Activated CD8-positive, alpha-beta memory T cell treated with anti-CD3 and anti-CD28 coated beads for 48 hours (primary cell): ENCODE measurements at places on chromosomes 3 and 15.

DNA sequence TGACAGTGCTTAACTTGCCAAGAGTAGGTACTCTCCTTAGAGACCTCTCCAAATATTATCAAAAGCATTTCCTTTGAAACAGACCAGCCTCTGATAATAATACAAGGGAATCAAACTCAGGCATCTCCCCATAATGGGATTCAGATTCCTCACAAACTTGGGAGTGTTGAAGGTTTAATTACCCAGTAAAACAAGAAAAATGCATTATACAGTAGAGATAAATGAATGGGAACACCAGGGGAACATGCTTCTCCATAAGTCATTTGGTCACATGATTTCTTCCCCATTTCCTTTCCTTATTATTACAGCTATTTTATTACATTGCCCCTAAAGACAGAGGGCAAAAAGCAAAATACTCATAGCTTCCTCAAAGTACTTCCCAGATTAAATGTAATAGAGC lies 325.0 kb upstream of the CDIN1 start:
- no peak for DNase-seq

DNA sequence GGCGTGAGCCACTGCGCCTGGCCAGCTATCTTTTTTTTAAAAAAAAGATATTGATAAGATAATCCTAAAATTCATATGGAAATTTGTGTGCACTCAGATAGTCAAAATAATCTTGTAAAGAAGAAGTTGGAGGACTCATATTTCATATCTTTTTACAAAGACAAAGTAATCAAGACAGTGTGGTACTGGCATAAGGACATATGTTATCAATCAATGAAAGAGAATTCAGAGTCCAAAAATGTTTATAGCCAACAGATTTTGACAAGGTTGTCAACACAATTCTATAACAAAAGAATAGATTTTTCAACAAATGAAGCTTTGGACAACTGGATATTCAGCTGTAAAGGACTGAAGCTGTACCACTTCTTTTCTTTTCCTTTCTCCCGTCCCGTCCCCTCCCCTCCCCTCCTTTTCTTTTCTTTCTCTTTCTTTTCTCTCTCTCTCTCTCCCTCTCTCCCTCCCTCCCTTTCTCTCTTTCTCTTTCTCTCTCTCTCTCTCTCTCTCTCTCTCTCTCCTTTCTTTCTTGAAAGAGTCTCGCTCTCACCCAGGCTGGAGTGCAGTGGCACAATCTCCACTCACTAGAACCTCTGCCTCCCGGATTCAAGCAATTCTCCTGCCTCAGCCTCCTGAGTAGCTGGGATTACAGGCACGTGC lies 126.8 kb downstream of the GSK3B start:
- DNase-seq: no peak

- DNase-seq: no peak
Measured at GRCh38 chr3:116808725-116809124, 99.1 kb downstream of the TUSC7 start.

- no peak for DNase-seq
Measured at GRCh38 chr15:98874773-98875172, 132.8 kb downstream of the PGPEP1L start.

GRCh38 chr3:135040321-135041240 lies 245.5 kb downstream of the EPHB1 start:
- no peak for DNase-seq

- DNase-seq: no peak
Measured at GRCh38 chr15:40985541-40986330, 32.5 kb downstream of the CHAC1 start.

GRCh38 chr15:88509964-88510363 lies 36.5 kb downstream of the DET1 start:
- DNase-seq: no peak

DNA sequence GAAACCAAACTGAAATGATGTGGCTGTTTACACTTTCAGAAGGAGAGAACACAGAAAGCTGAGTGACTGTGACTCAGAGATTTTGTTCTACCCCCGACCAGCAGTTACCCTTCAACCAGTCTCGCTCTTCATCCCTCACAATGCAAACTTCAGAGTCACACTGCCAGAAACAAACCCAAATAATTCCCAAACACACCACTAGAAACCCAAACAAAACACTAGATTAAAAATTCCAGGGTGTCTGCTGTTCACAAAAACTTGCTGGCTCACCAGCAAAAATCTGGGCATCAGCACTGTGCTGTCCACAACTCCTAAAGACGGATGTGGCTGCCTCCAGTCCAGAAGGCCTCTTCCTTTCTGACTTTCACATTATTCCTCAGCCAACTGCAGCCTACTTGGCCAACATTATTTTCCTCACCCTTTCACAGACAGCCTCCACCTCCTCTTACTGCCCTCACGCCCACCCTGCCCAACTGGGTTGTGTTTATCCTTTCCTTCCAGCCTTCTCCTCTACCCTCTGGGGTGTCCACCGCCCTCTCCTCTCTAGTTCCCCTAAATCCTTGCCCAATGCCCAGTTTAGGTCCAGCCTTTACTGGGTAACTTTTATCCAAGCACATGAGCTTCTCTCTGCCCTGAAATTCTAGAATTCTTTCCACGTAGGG lies 71.4 kb downstream of the MECOM start:
- DNase-seq: no peak

DNA sequence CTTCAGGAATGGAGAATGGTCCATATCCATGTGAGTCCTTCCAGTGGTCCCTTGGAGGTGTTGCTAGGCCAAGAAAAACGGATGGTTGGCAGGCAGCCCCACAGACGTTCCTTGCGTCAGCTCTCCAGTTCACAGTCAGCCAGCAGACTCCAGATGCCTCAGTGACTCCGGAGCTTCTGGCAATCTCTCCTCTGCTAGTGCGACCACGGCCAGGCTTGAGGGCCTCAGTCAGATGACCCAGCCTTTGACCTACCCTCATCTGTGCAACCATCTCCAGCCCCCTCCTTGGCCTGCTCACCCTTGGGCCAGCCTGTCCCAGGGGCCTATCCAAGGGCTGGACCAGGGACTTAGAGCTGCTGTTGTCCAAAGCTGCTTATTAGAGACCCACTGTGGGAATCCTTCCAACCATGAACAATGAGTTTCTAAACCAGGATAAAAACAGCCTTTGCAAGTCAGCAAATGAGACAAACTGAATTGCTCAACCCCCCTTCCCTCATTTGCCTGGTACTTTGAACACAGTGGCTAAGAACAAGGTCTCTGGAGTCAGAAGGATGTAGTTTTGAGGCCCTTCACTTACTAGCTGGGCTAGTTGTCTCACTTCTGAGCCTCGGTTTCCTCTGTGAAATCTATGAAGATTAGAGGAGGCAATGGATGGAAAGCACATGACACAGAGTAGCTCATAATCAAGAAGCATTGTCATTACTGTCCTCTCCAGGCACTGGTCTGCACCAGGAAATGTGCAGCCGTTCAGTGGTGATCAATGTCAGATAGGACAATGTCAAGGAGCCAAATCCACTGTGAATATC lies 44.8 kb downstream of the ANP32A start:
- DNase-seq: no peak

DNA sequence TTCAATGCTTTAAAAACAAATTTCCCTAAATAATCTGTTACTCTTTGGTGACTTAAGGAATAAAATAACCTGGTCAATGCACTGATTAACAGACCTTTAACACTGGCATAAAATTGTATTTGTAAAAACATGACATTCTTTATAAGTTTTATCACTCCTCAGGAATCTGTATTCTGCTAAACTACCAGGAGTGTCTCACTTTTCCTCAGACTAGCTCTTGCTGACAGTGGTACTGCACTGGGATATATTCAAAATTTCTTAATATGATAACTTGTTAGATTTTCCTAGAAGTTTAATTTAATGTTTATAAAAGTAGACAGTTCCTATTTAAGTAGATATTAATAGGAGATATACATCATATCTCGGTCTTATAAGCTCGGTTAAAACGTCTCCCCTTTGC lies 363.4 kb upstream of the ARHGEF26 start:
- DNase-seq: no peak
